ENCODE measurements at places on chromosomes 2 and 18.

DNA sequence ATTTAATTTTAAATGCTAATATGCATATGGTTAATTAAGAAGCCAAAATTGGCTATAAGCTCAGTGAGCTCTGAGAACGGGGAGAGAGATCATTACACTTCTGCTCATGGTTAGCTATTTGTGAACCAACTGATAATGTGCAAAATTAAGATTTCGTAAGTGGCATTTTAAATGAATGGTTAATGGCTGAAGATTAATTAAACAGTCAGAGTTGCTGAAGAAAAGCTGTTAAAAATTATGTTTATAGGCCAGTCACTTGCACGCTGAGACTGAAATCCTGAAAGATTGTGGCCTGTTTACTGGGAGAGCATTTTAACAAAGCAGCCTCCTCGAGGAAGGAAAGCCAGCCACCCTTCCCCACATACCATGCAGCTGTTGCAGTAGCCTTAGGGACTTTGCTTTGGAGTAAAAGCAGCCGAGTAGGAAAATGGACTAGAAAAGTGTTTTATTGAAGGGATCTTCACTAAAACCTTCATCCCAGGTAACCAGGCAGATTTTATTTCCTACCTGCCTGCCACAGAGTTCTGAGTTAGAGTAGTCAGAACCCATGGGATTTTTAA lies 218.8 kb upstream of the NRP2 start:
- DNase-seq, result no peak

- peak; percentile 51 for DNase-seq
These were observed 90.3 kb upstream of the MAP3K20 start for GRCh38 chr2:172985139-172985892.

- no peak for DNase-seq
These were observed 241.3 kb downstream of the SETBP1 start for GRCh38 chr18:44921974-44922373.

GRCh38 chr2:236799391-236800026 lies 229.9 kb downstream of the ACKR3 start:
- no peak for DNase-seq

GRCh38 chr2:233676046-233676445 lies 4.3 kb downstream of the UGT1A9 start:
- DNase-seq, result no peak

Measured in cerebellar cortex (tissue), 1 donor.